ENCODE measurements at places on chromosomes 5 and 9. TPM values are rescaled to one million over a fixed set of nuclear protein-coding genes. Genes with fewer than 3 reads are reported as not detected.

The BTNL3 gene
- polyA plus RNA-seq: not detected

DNA sequence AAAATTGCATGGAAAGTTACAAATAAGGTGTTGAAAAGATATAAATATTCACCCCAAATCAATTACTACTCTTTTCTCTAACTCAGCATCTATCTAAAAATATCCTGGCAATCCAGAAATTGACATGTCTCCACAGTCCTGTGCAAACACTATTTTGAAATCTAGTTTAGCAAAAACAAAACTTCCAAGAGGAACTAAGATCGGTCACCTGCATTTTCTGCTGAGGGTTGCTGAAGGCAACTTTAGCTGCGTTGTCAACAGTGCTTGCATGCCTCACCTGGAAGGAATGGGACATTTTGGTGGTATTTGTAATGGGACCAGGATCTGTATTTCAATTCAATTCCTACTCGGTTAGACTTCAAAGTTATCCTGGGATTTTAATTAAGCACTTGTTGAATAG lies 398.3 kb downstream of the NTRK2 start:
- no peak for DNase-seq

- no peak for DNase-seq
Observed at GRCh38 chr5:116669261-116670031, 94.8 kb upstream of the SEMA6A start.

DNA sequence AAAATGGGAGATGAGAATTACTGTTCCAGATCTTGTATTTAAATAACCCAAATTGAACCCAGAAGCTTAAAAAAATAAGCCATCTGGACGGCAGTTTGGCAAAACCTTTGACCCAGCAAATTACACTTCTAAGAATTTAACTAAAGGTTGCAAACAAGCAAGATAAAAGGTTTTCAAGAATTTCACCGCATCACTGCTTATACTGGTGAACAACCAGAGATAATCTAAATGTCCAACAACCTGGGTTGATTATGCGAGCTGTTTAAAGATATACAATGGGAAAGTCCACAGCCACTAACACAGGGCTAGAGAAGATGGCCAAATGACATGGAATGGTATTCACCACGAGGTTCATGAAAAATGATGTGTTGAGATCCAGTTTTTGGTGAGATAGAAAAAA lies 149.3 kb downstream of the GNAQ start:
- no peak for DNase-seq

The CD274 gene
- 18.9 TPM for polyA plus RNA-seq

- no peak for DNase-seq
Observed at GRCh38 chr5:149310947-149311658, 34.2 kb upstream of the GRPEL2 start.

- no peak for DNase-seq
Observed at GRCh38 chr5:124685404-124685930, 61.0 kb downstream of the ZNF608 start.

DNA sequence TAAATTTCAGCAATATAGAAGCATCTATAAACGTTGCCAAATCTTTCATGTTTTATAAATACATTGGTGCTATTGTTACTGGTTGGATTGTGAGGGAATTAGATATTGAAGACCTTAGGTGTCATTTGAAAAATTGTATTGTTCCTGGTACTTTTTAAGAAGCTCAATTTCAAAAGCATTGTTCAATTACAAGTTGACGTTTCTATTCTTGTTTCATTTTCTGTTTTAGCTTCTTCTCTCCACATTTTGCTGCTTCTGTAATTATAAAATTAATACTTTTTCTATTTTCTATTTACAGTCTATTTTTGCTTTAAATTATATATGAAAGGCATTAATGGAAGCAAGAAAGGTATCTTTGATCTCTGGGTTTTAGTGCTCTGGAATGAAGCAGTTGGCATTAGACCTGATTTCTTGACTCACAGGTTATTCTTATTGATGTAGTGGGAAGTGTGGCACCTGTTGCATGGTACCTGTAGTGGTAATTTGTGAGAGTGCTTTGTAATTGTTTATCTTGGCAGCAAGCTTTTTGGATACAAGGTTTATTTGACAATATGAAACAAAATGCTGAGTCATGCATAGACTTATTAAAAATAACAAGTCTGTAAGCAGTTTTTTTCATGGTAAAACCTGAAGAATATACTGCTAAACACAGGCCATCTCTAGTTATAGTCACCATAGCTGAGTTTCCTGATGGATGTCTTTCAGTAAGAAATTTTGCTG lies 13.2 kb downstream of the MACIR start:
- no peak for DNase-seq

GRCh38 chr9:17090041-17090440 lies 44.8 kb upstream of the CNTLN start:
- no peak for DNase-seq

The IL31RA gene
- 6.7 TPM for polyA plus RNA-seq

DNA sequence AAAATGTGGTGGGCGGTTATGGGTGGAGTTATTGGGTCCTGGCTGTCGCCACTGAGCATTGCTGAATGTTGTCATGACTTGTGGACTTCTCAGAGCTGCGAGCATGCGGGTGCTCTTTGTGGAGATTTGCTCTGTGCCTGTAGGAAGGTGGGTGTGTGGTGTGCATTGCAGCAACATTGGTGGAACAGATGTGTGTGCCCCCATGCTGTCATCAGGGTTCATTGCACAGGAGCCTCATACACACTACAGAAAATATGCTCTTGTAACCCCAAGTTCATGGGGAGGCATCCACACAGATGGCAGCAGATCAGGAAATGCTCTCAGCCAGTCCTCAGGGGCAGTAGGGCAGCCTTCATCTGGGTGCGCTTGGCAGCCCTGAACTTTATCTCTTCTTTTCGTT lies 55.9 kb upstream of the PHF2 start:
- DNase-seq: no peak
